Right cardiac atrium (tissue), 5 donors: ENCODE measurements at places on chromosomes 11 and 22. TPM values are rescaled to one million over a fixed set of nuclear protein-coding genes. Genes with fewer than 3 reads are reported as not detected.

Gene ART5
- total RNA-seq, result 1.1 TPM

Gene LPXN
- total RNA-seq, result 5.8 TPM

DNA sequence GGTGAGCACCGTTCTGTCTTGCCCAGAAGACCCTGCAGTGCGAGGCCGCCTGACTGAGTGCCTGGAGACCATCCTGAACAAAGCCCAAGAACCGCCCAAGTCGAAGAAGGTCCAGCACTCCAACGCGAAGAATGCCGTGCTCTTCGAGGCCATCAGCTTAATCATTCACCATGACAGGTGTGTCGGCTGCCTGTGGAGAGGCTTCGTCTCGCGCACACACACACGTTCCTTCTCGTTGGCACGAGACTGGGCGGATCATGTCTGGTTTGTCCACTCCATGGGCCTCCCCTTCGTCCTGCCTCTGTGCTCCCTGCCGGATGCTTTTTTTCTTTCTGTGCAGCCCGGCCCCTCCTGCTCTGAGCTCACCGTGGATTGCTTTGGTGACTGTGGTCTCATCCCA lies 51.1 kb downstream of the MUC6 start:
- no peak for DNase-seq

DNA sequence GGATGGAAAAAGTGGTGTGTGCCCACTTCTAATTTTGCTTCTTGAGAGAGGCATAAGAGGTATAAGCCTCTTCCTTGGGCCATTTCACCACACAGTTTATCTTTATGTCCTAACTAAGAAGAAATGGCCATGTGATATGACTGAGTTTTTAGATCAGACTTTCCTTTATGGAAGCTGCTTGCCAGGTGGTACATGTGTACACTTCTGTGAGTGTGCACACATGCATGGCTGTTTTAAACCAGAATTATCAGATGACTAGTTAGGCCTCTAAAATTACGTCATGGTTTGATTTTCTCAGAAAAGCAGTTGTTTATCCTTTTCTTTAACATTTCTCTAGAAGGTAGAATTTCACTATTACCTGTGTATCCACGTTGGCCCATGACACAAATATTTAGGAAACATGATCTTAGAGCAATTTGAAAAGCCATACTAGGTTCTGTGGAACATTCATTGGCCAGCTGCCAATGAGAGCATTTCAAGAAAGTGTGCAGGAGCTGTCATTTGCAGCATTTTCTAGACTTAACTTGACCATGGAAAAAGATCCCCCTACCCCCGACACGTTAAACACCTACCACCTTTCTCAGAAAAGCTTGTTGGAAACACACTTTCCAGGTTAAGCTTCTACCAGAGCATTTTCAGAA lies 109.2 kb upstream of the GAL start:
- DNase-seq, result no peak

- no peak for DNase-seq
Observed at GRCh38 chr11:24944891-24945290, 448.0 kb downstream of the LUZP2 start.

Gene CNIH2
- 0.47 TPM for total RNA-seq

DNA sequence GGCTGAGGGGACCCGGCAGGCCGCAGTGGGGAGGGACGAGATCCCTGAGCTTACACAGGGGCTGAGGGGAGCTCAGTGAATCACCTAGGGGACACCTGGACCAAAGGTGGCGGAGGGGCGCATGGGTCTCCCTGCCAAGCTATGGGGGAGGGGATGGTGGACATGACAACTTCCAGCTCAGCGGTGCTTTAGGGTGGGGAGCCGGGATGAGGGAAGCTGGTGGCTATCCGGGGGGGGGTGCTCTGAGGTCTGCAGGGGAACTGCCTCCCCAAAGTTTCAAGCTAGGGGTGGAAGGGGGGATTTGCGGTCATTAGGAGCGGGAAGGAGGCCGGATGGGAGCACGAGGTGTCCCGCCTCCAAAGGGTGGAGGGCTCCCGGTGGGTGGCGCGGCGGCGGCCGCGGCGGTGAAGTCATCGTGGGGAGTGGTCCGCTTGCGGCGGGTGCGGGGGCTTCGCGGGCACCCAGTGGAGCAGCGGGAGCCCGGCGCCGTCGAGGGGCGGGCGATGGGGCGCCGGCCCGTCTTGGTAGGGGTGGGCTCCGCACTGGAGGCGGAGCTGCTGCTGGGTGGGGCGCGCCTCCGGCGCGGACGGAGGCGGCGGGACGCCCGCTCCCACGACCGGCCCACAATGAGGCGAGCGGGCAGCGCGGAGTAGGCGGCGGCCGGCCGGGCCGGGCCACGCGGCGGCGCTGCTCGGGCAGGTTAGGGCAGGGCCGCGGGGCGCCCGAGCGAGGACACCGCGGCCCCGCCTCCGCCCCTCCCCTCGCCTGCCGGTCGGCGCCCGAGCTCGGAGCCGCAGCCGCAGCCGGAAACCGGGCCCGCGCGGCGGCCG lies at the start of gene MICALL1:
MICALL1 (plus strand) TSS at position 764 of the 830 bp plus-strand sequence. CDS start 126 bp downstream, outside the sequence.
- DNase-seq, result peak; percentile 89

- peak; percentile 31 for DNase-seq
Observed at GRCh38 chr22:29478326-29479276, 1.4 kb upstream of the NEFH start.

DNA sequence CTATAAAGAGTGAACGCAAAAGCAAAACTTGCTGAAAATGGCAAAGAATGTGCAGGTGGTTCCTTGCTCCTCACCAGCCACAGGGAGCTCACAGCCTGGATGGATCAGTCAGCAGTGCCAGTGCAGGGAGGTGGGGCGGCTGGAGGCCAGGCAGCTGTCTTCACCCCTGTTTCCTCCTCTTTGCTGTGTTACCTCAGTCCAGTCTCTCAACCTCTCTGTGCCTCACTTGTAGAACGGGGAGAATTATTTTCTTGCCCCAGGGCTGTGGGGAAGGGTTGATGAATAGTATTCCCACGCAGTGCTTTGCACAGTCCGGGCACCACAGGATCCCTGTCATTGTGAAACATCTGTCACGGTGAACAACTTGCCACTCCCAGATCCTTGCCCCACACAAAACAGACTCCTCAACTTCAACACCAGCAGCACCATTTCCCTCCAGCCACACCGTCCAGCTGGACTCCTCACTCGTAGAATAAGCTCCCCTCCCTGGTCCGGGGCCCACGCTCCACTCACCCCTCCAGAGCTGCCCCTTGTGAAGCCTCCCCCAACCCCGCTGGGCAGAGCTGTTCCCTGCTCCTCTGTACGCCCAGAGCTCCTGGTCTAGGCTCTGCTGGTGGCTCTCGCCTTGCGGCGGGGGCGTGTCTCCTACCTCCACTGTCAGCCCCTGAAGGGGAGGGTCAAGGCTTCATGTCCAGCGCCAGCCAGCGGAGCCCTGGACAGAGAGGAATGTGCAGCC lies 27.7 kb downstream of the MPPED1 start:
- no peak for DNase-seq

DNA sequence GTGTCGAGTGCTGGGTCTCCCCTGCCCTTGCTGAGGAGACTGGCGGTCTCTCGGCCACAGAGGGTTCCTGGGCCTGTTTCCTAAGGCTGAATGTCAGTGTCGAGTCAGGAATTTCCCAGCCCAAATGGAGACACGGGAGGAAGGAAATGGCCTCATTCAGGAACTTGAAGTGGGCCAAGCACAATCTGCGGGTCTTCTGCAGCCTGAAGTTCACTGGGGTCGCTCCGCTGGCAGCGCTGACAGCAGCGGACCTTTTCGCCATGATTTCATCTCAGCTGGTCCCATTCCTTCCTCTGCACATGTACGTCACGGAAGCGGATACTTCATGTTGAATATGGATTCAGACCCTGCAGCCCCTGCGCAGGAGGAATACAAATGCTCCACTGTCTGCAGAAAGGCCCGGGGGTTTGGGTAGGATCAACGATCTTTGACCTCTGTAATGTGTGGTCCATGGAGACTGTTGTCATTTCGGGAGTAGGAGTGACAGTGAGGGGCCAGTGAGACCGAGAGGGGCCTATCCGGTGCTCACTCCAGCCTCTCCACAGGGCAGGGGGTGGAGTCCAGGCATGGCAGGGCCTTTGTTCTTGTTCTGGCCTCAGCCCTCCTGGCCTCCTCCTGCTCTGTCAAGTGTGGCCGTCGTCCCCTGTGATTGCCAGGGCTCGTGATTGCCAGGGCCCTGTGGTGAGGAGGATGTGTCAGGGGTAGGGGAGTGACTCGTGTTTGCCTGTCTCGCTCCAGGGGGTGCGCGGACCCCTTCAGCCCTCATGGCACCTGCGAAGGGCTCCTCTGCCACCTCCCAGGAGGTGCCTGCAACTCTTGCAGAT lies 402.3 kb downstream of the TBC1D22A start:
- DNase-seq, result peak; percentile 42

Gene PAX6
- not detected for total RNA-seq

Gene MS4A15
- not detected for total RNA-seq
